A549 (cell line): ENCODE measurements at places on chromosomes 4 and X.

DNA sequence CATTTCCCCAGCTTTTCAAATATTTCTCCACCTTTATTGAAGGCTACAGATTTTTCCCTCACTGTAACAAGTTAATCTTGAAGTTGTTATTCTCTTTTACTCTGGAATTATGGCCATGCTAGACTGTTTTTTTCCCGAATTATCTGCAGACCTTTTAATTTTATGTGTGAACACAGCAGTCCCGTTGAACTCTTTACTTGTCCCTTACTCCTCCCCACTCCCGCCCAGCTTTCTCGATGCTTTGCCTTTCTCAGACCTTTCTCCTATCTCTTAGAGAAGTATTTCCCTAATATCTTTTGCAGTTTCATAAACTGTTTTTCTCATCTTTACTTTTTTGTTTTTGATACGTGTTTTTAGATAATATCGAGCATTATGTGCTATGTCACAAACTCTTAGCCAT lies 776 bp downstream of the CEP44 start:
- no peak for DNase-seq

GRCh38 chrX:96985046-96985445 lies 101.3 kb downstream of the RPA4 start:
- DNase-seq: no peak

- no peak for DNase-seq
Observed at GRCh38 chrX:9676306-9676705, 89.3 kb downstream of the GPR143 start.

DNA sequence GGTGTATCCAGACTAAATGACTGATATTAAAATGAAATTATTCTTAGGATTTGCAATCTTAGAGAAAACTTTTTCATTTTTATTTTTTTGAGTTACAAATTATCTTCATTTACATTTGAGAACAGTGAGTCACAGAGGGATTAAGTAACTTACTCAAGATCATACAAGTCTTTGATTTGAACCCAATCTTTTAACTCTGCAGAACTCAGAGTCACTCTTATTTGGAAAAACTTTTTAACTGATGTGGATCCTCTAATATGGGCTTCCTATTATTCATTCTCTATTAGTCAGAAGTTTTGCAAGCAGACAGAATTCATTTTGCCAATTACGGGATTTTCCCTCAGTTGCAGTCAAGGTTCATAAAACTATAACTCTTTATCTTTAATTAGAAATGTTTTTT lies 20.1 kb downstream of the HPRT1 start:
- DNase-seq: no peak

- DNase-seq: no peak
Observed at GRCh38 chr4:52701207-52701606, 42.1 kb upstream of the USP46 start.

DNA sequence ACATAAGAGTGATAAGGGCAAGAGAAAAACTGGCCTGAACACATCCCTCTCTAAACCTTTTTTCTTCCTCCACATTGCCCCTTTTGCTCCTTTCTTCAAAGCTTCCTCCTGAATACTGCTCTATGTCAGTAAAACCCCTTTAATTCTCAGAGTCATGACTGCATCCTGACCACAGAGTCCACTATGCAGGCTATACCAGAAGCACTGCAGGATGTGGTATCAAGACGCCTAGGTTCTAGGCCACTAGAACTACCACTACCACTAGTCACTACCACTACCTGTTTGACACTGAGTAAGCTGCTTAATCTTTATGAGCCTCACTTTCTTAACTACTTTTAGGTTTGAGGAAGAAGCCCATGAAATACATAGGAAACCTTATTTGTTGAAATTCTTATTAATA lies 38.7 kb downstream of the ARHGEF9 start:
- DNase-seq: no peak

DNA sequence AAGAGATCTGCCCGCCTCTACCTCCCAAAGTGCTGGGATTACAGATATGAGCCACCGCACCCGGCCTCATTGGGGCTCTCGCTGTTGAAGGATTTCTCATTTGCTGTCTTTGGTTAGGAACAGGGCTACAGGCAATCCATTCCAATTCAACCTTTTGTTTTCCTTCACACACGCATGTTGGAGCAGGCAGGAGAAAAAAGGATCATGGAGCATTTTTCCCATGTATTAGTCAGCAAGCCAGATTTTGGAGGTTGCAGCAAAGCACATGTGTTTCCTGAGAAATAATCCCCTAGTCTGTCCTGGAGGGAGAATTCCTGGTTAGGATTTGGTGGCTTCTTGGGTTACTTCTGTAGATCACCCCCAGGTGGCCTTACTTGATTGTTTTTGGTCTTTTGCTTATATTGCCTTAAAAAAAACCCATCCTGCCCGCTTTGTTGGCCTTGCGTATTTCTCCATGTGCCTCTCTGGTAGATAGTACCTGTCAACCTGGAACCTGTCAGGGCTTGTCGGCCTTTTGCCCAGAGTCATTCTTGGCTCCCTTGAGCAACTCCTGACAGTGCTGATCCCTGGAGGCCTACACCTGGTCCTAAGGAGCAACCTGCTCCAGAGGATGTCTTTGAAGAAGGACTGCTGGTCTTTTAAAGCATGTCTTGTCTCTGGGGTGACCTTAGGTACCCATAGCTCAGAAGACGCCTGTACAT lies 82.4 kb upstream of the CLCN4 start:
- DNase-seq: no peak

DNA sequence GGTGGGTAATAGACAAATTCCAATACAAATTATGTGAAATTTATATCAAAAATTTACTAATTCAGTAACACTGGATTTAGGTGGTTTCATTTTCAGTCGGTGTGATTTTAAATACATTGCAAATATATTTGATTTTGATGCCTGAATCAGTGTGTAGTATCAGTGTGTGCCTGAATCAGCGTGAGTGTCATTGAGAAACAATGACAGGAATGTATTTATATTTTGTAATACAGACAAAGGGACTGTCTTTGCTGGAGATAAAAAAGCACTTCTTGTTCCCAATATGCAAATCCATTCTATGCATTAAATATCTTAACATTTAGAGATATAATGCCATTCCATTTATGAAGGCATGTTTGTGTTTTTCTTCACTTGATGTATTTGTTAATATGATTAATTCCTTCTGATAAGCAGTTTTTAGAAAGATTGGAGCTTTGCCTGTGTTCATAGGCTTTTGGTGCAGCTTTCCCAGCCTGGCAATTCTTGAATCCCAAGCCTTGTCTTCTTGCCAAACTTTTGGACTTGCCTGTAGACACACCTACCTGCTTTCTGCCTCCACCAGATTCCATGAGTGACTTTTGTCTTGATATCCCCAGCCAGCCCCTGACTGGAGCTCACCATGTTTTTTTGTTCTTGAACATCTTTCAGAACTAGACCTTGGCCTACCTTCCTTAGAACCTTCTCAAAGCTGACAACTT lies 243.8 kb downstream of the ADGRL3 start:
- DNase-seq: no peak

GRCh38 chr4:139893801-139894200 lies 228.2 kb downstream of the MGST2 start:
- no peak for DNase-seq

- DNase-seq: no peak
Observed at GRCh38 chr4:147773261-147774184, 41.6 kb downstream of the ARHGAP10 start.

- no peak for DNase-seq
Observed at GRCh38 chr4:136754810-136755530, 777.3 kb downstream of the PCDH18 start.

GRCh38 chr4:53705151-53705764 lies 114.0 kb upstream of the LNX1 start:
- DNase-seq: no peak

GRCh38 chrX:53086464-53086863 lies 4.3 kb downstream of the TSPYL2 start:
- DNase-seq: no peak

GRCh38 chr4:40870150-40870549 lies 120.4 kb downstream of the NSUN7 start:
- DNase-seq: no peak

GRCh38 chr4:74873545-74874301 lies 59.2 kb upstream of the PARM1 start:
- no peak for DNase-seq

- DNase-seq: no peak
Observed at GRCh38 chr4:163562496-163562895, 68.0 kb downstream of the TMA16 start.

GRCh38 chrX:115339441-115340025 lies 50.0 kb downstream of the LUZP4 start:
- no peak for DNase-seq

DNA sequence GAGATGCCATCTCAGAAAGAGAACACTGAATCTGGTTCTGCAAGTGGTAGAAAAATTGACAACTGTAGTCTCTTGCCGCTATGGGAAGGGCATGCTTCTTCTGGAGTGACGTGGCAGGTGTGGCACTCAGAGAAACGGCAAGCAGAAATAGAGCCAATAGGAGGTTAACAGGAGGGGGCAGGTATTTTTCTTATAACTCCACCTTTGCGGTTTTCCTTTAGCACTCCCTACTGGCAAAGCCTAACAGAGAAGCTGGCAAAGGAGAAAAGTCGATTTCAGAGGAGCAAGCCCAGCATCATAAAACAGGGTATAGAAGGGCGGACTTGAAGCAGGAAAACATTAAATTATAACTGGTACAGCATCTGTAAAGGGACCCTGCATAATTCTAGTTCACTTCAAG lies 1382.2 kb downstream of the PCDH18 start:
- no peak for DNase-seq

GRCh38 chr4:80308466-80308822 lies 27.1 kb upstream of the CFAP299 start:
- DNase-seq: no peak

DNA sequence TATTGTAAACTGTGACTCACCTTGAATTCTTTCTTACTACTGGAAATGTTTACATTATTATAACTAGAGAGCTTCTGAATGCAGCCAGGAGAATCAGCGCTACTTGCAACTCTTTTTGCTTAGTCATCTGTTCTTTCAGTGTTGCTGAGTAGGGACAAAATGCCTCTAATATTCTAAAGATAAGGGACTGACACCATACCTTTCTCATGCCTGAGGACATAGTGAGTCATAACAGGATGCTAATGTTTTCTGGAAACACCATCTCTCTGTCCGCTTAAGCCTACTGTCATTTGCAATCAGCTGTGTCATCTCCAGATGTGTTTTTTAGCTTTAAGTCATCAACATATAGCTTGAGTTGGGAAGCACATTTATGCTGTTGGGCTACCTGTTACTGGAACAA lies 108.3 kb downstream of the QRFPR start:
- peak; percentile 5 for DNase-seq

DNA sequence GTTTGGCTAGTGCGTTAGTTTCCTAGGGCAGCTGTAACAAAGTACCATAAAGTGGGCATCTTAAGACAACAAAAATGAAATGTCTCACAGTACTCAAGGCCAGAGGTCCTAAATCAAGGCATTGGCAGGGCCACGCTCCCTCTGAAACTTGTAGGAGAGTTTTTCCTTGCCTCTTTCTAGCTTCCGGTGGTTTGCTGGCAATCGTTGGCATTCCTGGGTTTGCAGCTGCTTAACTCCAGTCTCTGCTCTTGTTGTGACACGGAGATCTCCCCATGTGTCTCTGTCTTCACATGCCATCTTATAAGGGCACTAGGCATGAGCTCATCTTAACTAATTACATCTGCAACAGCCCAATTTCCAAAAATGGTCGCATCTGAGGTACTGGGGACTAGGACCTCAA lies 362.0 kb upstream of the BOD1L1 start:
- peak; percentile 10 for DNase-seq

DNA sequence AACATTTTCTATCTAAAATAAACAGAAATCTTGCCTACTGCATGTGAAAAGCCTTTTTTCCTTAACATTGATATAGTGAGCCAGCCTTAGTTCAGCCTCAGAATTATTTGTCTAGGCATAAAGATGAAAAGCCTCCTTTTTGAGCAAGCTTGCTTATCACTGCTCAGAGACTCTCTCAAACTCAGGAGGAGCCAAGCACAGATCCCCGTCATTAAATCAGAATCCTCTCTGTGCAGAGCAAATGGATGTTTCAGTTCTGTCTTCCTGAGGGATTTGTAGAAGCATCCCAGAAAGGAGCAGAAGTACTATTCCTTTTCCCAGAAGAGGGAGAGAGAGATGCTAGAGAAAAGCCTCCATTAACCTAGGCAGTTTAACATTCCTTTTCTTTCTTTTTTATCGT lies 186.9 kb upstream of the LNX1 start:
- no peak for DNase-seq

DNA sequence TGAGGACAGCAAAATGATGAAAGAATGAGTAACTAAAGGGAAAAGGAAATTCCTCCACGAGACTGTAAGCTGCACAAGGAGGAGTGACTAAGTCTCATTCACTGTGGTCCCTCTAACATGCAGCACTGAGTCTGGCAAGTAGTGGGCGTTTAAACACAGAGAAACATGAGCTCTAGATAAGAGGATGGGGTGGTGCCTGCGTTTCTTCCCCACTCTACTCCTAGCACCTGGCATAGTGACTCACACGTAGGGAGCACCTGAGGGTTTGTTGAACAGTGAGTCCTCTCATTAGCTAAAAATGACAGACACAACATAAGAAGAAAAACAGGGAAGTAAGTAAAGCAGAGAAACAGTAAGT lies 105.8 kb upstream of the CBR4 start:
- peak; percentile 48 for DNase-seq

DNA sequence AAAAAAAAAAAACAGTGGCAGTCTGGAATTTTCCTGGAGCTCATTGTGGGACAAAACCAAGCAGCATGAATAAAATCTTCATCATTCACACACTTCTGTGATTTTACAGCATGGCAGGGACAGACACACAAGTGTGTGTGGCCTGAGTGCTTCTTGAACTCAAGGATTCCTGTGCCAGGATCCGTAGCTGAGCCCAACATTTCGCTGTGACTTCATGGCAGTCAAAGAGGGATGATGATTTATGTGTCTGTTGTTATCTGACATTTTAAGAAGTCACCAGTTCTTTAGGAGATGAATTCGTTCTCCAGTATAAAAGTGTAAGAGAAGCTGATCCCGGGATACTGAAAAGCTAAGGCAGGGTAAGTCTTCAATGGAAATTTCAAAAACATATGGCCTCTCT lies 57.0 kb downstream of the ING2 start:
- DNase-seq: no peak

GRCh38 chr4:147285751-147286150 lies 195.1 kb upstream of the EDNRA start:
- no peak for DNase-seq
